ENCODE measurements at places on chromosomes 2 and 18.

DNA sequence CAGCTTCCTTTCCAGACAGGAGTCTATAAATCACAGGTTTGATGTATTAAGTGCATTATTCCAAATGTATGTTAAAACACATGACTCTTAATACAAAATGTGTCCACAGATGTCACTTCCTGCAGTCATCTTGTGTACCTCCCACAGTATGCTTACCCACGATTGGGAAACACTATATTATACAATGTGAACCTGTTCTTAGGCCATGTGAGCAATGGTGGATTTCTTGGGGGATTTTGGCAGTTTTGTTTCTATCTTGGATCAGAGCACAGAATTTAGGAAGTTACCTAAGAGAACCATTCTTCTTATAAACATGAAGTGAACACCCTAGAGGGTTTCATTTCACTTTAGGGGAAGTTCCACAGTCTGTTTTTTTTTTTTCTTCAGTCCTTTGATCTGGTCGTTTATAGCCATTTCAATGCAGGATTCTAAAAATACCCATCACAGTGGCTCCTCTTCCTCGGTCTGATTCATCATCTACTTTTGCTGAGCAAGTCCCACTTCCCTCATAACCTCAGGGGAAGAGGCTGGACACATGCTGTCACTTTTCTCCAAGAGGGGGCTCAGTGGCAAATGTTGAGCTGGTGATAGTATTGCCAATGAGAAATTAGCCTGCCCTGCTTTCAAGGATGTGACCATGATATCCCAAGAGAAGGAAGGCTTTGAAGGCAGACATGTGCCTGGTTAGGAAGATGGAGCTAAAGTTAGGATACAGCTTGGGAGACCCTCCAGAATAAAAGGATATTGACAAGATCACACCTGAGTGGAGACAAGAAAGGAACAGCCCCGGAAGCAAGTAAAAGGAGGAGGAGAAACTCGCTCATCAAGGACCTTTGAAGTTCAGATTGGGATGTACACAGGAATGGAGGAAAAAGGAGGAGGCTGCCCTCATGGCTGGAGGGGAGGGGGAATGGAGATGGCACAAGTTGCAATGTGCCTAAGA lies 22.6 kb downstream of the PLEK start:
- DNase-seq, result no peak

DNA sequence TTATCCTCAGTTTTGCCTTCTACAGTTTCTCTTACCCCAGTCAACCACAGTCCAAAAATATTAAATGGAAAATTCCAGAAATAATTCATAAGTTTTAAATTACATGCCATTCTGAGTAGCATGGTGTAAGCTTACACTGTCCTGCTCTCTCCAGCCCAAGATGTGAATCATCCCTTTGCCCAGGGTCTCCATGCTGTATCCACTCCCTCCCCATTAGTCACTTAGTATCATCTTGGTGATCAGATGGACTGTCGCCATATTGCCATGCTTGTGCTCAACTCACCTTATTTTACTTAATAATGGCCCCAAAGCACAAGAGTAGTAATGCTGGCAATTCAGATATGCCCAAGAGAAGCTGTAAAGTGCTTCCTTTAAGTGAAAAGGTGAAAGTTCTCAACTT lies 18.5 kb upstream of the CCNT2 start:
- no peak for DNase-seq

DNA sequence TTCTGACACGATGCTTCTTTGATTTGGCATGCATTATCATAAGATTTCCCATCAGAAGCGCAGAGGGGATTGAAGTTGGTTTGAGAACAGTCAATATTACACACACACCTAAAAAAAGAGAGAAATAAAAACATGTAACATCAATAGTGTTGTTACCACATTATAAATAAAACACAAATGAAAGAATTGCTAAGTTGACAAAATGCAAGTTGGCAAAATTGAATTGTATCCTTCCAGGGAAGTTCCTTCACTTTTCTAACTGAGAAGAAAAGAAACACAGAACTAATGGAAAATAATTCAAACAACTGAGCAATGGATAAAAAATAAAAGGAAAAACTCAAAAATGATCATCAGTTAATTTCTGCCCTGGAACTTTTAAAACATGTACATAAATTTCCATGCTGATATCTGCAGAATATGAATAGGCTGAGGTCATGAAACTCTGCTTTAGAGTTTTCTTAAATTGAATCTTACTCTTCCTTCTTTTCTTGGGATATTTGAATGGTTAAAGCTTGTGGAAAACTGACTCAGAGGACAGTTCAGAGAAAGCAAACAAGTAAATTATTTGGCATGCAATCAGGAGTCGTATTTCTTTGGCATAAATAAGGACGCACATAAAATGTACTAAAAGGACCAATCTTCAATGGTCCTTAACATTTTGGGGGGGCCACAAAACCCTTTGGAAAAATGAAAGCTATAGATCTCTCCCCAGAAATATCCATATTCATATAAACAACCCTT lies 152.4 kb upstream of the CAVIN2 start:
- no peak for DNase-seq

DNA sequence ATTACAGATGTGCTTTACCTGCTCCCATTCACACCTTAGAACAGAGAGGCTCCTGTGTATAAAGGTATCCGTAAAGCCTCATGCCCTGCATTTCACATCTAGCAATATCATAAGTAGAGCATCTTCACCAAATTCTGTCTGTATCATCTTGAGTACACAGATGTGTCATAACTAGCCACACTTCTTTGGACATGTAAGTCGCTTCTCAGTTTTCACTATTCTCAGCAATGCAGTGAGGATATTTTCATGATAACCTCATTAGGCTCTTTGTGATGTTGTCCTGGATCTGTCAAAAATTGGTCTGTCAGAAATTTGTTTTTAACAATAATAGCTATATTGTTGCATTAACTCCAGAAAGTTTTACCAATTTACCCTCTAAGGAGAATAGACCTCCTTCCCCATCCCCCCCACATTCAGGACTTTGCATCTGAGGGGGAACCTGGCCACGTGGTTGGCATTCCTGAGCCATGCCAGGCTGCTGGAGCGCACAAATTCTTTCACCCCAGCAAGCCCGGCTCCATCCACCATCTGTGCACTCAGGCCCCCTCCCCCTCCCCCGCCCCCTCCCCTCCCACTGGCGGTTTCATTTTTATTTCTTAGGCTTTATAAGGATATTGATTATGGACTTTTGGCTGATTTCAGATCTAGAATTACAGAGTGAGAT lies 34.1 kb downstream of the AGAP1 start:
- DNase-seq, result no peak

DNA sequence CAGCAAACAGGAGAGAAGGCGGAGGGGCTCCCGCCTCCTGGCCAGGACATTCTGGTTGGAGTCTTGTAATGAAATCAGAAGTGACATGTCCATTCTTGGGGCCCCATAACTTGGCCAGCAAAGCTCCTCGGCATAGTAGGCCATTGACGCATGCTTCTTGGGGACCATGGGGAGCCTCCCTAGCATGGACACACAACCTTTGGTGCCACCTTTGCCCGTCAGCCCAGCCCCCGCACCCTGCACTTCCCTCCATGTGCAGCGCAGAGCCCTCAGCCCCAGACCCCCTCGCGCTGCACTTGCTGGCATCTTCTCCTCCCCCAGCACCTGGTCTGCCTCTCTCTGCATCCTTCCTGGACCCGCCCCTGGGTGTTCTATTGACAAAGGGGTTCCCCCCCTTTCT lies 23.1 kb downstream of the DCDC2C start:
- DNase-seq, result no peak

GRCh38 chr18:3984163-3984757 lies 470.8 kb downstream of the DLGAP1 start:
- DNase-seq, result no peak

DNA sequence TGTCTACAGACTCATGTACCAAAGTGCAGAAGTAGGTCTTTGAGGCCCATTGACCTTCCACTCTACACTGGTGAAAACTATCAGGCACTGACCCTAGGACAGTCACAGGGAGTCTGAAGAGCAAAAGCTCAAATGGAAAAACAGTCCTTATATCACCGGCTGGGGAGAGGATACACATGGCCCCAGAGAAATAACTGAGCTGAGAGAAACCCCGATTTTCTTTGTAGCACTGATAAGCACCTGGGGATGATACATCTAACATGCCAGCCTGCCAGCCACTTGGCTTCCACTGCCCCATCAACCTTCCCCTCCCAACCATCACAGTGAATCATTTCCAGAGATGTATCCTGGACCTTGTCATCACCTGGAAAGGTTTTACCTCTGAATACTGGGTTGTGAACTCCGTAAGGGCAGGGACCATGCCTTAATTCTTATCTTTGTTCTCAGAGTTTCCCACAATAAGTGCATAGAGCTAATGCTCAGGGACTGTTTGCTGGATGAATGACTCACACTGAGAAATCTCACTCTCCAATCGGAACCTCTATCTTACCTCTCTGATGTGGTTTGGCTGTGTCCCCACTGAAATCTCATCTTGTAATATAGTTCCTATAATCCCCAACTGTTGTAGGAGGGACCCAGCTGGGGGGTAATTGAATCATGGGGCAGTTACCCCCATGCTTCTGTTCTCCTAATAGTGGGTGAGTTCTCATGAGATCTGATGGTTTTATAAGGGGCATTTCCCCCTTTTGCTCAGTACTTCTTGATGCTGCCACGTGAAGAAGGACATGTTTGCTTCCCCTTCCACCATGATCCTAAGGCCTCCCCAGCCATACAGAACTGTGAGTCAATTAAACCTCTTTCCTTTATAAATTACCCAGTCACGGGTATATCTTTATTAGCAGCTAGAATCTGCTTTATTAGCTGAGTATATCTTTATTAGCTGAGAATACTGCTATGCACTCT lies 37.1 kb downstream of the EVA1A start:
- no peak for DNase-seq

- no peak for DNase-seq
Measured at GRCh38 chr2:155665704-155666103, 666.8 kb downstream of the NR4A2 start.

- no peak for DNase-seq
Measured at GRCh38 chr2:199679883-199680282, 171.1 kb downstream of the FTCDNL1 start.

- no peak for DNase-seq
Measured at GRCh38 chr18:57002627-57003026, 144.3 kb upstream of the BOD1L2 start.

GRCh38 chr2:62205554-62205953 lies 9.6 kb downstream of the B3GNT2 start:
- DNase-seq, result no peak

GRCh38 chr2:9778012-9778411 lies 65.3 kb upstream of the TAF1B start:
- peak; percentile 84 for DNase-seq

DNA sequence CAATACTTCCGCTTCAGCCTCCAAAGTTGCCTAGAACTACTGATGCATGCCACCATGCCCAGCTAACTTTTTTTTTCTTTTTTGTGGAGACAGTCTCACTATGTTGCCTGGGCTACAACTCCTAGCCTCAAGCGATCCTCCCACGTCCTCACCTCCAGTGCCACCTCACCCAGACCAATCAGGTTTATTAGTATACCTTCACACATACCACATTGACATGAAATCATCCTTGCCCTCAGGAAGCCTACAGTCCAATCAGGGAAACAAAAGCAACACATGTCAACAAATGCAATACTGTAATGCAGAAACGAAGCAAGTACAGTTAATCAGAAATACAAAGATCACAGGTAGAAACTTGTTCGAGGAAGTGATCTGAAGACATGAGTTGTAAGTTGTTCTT lies 4.0 kb downstream of the TRIP12 start:
- no peak for DNase-seq

- no peak for DNase-seq
Measured at GRCh38 chr2:240915526-240916341, 9.6 kb downstream of the CROCC2 start.

DNA sequence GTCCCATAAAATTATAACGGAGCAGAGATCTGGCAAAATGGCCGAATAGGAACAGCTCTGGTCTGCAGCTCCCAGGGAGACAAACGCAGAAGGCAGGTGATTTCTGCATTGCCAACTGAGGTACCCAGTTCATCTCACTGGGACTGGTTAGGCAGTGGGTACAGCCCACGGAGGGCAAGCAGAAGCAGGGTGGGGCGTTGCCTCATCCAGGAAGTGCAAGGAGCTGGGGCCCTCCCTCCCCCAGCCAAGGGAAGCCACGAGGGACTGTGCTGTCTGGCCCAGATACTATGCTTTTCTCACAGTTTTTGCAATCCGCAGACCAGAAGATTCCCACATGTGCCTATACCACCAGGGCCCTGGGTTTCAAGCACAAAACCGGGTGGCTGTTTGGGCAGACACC lies 22.8 kb downstream of the ICA1L start:
- DNase-seq, result no peak

DNA sequence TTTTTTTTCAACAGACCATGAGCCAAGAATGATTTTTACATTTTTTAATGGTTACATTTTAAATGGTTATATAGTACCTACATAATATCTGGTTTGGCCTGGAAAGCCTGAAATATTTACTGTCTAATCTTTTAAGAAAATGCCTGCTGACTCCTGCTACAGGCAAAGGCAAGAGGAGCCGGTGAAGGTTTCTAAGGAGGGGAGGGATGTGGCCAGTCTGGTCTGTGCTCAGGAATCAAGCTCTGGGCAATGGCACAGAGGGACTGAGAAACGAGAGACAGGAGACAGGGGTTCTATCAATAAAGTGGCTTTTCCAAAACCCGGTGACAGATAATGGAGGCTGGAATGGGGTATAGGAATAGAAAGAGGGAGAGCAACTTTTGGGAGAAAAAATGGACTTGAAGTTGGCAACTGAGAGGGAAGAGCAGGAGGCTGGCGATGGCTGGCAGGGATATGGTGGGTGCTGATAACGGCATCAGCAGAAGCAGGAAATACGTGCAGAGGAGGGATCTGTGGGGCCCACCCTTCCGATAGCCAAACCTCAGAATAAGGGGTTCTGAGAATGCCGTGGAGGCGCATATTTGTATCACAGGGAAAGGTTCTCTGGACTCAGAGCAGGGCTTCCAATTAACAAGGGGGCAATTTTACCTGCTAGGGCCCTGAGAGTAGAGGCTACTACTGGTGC lies 64.0 kb upstream of the DNMT3A start:
- no peak for DNase-seq

GRCh38 chr18:52311331-52311730 lies 28.7 kb upstream of the DCC start:
- no peak for DNase-seq
